ENCODE measurements at places on chromosomes 1 and 21.

DNA sequence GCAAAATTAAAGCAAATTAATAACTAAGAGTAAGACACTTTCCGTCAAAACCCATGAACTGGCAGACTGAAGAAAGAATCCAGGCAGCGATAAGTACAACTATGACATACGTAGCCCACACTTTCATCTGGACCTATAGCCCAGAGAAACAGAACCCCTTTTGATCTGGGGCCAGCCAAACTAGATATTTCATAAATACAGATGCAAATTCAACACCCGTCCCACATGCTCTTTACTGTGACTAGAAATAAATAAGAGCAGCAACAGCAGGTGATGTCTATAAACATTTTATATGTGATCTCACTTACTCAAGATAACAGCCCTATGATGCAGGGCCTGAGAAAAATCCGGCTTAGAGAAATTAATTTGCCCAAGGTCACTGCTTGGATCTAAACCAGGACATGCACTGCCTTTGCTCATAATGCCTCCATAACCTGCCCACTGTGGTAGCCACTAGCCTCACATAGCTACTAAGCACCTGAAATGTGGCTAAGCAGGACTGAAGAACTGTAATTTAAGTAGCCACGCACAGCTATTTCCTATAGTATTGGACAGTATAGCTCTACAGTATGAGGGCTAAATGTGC is 130.2 kb downstream of the TGFBR3 start:
- no peak for DNase-seq

GRCh38 chr21:15333951-15334350 is 269.2 kb upstream of the NRIP1 start:
- DNase-seq, result no peak

- DNase-seq, result peak; percentile 53
Observed at GRCh38 chr1:15231714-15232201, 15.3 kb upstream of the FHAD1 start.

GRCh38 chr1:44485229-44485933 is 80.3 kb downstream of the RNF220 start:
- DNase-seq, result no peak

DNA sequence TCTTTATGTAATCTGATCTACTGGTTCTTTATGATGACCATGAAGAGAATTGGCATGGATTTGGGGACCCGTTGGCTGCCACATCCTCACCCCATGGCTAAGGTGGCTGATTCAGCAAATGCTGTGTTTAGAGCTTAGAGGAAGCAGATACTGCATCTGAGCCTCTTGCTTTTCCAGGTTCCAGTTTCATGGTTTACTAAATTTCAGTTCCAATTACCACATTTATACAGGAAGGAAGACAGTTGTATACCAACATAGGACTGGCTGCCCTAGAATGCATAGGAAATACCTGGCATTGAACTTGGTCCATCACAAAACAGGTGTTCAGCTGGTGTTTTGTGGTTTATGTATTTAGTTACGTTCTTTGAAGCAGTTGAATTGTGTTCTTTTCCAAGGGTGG is 107.1 kb downstream of the ST3GAL3 start:
- no peak for DNase-seq

- DNase-seq, result no peak
Observed at GRCh38 chr1:203660931-203661484, 34.4 kb downstream of the ATP2B4 start.

DNA sequence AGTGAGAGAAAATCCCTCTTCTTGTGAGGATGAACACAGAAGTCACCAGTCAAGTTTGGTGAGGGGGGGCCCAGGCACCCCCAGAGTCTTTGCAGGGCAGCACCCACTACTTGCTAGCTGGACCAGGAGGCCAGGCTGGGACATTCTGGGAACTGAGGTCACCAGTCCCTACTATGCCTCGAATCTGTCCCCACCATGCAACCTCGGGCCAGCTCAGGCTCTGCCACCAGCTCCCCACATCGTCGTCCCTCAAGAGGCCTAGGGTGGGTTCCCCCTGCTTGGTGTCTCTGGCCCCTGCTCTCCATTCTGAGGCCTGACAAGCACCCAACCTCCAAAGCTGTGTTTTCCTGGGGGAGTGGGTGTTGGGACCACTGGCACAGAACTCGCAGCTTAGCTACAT is 22.2 kb upstream of the ZNF678 start:
- no peak for DNase-seq

GRCh38 chr1:228794810-228795209 is 59.5 kb downstream of the RHOU start:
- DNase-seq, result peak; percentile 62

DNA sequence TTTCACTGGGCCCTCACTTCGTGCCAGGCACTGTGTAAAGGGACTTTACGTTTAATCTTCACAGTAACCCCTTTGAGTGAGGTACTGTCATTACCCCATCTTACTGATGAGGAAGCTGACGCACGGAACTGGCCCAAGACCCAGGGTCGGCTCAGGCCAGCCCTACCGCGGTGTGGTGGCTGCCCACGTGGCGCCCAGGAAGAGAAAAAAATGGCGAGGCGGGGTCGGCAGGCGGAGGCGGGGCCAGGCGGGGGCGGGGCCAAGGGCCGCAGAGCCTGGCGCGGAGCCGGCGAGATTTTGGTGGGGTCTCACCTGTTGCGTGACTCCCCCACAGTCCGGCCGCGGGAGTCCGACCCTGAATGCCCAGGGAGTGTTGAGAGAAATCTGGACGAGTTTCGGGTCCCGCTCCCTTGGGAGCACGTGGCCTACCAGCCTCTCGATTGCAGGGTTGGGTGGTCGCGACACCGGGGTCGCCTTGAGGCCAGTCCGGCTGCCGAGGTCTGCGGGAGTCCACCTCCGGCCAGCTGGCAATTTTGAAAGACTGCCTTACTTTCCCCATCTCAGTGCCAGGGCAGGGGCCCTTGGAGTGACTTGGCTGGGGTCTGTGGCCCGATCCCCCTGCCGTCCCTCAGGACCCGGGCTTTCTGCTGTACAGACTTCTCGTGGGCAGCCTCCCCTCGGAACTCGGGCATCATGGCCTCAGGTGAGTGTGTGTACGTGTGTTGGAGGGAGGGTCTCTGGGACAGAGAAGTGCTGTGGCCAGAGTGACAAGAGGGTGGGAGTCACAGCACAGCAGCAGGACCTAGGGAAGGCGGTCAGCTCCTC is at the start of the genes AMPD2 and GNAT2:
Gene AMPD2 (plus strand): TSS at position 262 of the 825 bp plus-strand sequence. CDS start 1,339 bp downstream, outside the sequence.
Gene GNAT2 (minus strand): TSS at position 41 of the 825 bp plus-strand sequence. CDS start 6,746 bp downstream, outside the sequence.
- peak; percentile 80 for DNase-seq

DNA sequence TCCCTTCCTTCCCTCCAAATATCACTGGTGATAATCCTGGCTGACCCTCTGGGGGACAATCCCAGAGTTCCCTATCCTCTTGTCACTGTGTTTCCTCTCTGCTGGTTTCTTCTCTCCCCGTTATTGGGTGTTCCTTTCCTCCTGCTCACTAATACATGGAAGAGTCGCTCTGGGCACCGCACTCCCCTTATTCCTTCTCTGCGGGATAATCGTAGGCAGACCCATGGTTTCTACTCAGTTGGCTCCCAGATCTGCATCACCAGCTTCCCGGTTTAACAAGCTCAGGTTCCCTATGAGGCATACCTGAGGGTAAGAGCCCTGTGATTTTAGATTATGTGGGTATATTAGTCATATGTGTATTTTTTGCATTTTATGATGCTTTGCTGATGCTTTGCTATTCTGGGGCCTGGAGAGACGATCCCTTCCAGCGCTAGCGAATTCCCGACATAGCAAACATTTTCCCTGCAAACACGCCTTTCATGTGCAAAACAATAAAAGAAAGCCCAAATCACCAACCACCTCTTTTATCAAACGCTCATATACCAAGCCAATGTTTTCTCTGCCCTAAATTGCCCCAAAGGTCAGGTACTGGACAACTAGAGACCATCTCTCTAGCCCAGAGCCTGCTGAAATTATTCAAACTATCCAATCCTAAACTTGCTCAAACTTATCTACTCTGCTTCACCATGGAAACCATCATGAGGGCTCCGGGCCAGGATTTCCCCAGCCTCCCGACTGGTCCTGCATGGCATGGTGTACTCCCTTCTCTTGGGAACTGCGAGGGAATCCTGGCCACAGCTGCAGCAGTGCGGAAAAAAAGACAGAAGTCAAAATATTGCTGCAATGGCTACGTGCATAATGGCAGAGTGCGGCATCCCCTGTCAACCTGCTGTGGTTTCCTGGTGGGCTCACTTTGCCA is 84.2 kb downstream of the PCP4 start:
- DNase-seq, result no peak

All from activated CD4-positive, alpha-beta T cell treated with anti-CD3 and anti-CD28 coated beads, Interleukin-2, amount 50 U/mL, for 48 hours (primary cell).